ENCODE measurements at places on chromosomes 6 and 20.

GRCh38 chr6:157982102-157982562 is 469 bp downstream of the SYNJ2 start:
- no peak for DNase-seq

GRCh38 chr6:40845553-40845952 is 193.5 kb downstream of the UNC5CL start:
- no peak for DNase-seq

- DNase-seq = no peak
Observed at GRCh38 chr20:46021361-46022359, 7.4 kb upstream of the SLC12A5 start.

- no peak for DNase-seq
Observed at GRCh38 chr6:55445648-55446204, 118.5 kb downstream of the GFRAL start.

GRCh38 chr6:139243536-139243935 is 48.3 kb downstream of the TXLNB start:
- DNase-seq = no peak

Measured in cortex of kidney (tissue), 1 donor.